GM10248 (cell line): ENCODE measurements at places on chromosomes 13 and 19.

DNA sequence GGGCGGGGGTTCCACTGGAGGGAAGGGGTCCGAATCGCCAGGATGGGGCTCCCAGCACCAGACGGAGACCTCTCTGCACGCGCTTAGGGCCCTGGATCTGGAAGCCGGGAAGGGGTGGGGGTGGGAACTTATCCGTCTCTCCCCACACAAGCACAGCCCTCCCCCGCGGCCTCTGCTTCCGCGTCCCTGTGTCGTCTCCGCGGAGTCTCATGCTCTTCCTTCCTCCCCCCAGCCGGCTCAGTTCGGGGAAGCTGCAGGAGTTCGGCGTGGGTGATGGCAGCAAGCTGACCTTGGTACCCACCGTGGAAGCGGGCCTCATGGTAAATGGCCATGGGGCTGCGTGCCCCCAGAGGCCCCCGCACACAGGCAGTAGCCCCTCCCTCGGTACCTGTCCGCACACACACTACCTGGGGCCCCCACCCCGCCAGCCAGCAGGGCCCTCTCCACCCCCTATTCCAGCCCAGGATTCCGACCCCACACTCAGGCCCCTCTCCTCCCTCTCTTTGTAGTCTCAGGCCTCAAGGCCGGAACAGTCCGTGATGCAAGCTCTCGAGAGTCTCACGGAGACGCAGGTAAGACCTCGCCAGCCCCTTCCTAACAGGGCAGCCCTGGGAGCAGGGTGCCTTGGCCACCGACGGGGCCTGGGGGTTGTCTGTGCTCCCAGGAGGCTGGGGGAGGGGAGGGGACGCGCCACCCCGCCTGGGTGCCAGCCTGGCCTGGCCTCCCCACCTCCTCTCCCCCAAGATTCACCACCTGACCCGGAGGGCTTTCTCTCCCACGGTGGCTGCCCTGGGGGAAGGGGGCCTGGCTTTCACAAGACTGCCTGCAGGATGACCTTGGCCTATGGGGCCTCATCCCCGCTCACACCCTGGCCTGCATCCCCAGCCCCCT lies 3.2 kb downstream of the MIDN start:
- DNase-seq = no peak

- no peak for DNase-seq
These were observed 4.3 kb downstream of the KLF2 start for GRCh38 chr19:16328824-16329482.

DNA sequence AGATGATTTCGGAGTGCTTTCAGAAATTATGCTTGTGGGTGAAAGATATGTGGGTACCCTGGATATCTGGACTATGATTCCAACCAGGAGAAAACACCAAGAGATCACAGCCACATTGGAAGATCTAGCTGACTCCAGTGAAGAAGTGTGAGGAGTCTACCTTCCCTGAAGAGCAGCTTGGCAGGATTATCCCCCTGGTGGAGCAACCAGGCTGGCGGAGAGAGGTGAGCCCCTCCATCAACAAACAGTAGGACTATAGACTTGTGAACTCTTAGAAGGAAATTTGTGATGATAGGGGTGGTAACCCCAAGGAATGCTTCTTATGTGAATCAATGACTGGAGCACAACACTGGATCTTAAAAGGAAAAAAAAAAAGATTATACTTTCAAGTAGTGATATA lies 47.8 kb upstream of the DIAPH3 start:
- no peak for DNase-seq

DNA sequence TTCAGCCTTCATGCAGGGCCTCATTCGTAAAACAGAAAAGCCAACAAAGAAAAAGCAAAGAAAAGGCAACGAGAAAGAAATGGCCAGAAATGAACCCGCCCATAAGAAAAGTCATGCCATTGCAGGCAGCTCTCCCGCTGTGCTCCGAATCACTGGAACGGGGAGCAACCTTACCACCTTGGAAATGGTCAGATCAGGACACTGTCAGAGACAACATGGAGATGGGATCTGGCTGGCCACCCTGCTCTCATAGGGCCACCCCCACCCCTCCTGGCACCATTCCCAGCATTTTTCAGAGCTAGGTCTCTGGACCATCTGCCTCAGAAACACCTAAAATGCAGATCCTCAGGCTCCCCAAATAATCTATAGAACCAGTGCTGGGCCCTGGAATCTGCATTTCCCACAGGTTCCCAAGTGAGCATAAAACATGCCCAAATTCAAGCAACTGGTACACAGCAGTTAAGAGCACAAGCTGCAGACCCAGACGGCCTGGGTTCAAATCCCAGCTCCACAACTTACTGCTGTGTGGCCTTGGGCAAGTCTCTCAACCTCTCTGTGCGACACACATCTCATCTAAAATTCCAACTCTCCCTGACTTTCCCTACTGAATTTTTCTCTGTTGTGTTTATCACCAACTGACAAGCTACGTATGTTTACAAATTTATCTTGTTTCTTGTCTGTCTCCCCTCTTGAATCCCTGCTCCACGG lies 151.6 kb downstream of the IER2 start:
- DNase-seq = no peak

DNA sequence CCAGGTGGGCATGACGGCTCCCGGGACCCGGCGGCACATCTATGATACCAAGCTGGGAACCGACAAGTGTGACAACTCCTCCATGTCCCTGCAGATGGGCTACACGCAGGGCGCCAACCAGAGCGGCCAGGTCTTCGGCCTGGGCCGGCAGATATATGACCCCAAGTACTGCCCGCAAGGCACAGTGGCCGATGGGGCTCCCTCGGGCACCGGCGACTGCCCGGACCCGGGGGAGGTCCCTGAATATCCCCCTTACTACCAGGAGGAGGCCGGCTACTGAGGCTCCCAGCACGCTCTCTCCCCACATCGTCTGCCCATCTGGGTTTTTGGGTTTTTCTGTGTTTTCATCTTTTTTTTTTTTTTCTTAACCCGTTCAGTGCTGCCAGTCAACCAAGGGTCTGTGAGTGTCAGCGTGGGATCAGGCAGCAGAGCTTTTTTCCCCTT lies 2.3 kb upstream of the ABCA7 start:
- DNase-seq = no peak

DNA sequence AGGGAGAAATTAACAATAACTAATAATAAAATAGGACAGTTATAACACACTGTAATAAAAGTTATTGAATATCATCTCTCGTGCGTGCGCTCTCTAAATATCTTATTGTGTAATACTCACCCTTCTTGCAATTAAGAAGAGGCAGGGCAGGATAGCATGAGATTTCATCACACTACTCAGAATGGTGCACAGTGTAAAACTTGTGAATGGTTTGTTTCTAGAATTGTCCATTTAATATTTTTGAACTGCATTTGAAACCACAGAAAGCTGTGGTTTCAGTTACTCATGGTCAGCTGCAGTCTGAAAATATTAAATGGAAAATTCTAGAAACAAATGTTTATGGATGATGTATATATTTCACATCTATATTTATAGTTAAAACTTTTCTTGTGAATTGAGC lies 161.1 kb downstream of the DCT start:
- no peak for DNase-seq

DNA sequence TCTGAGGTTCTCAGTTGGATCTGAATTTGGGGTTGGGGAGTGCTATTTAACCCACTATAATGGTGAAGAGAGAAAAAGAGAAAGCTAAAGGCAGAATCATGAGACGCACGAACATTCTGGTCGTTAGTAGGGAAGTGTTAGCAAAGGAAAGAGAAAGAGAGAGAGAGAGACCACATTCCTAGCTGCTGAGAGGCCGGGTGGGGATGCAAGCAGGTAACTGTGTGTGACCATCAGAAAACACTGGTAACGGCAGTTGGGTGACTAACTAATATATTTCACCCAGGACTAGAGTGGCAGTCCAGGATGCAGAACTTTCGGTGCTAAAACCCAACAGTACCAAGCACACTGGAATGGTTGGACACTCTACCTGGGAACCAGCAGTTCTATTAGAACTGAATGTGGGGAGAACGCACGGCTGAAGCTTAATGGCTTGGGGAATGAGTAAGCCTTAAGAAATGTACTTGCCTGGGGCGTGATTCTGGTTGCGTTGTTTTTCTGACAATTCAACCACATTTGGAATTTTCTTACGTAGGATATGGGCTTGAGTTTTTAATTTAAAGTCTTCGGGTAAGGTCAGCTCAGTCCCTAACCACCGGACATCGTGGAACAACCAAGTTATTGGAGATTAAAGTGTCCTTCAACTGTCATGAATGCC lies 130.2 kb downstream of the DNAJC15 start:
- no peak for DNase-seq

- no peak for DNase-seq
These were observed 11.8 kb downstream of the NLRP11 start for GRCh38 chr19:55820037-55820436.

GRCh38 chr13:35979361-35979951 lies 151.7 kb downstream of the DCLK1 start:
- DNase-seq = no peak

DNA sequence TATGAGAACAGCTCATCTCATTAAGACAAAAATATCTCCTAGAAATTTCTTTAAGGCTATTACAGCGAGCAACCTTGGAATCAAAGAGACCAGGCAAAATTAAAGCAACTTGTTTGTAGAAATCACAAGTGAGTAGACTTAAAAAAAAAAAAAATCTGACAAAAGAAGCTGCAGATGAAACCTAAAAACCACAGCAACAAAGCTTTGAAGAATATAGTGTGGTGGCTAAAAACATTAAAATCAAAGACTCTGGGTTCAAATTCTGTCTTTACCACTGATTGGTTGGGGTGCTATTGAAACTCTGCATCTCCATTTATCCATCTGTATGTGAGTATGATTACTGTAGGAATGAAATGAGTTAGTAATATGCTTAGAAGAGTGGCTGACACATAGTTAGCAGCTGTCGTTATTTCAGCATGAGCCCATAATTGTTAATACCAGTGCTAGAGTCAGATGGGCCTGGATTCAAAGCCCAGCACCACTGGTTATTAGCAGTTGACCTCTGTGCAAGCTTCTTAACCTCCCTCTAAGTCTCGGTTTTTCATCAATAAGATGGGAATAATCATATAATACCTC lies 157.6 kb downstream of the FOXO1 start:
- no peak for DNase-seq

DNA sequence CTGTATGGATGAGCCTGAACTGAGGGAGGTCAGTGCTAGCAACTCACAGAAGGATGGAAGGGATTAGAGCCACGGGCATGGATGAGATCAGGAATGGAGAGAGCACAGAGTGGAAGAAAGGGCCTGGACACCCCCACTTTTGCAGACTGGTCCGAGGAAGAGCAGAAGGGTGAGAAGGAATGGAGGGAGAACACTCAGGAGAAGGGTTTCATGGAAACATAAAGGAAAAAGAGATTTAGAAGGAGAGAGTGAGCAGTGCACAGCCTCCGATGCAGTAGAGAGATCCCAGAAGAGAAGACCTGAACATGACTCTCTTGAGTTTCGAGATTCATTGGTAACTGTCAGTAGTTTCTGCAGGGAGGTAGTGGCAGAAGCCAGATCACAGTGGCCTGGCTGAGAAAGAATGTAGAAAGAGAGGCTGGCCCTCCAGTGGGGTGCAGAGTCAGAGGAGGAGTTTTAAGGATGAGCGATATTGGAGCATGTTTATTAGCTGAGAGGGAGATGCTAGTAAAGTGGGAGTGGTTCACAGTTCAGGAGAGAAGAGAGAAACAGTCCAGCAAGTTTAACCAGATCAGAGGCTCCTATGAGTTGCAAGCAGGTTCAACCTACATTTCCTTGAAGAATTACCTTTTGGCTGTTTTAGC lies 108.9 kb downstream of the ZAR1L start:
- no peak for DNase-seq

DNA sequence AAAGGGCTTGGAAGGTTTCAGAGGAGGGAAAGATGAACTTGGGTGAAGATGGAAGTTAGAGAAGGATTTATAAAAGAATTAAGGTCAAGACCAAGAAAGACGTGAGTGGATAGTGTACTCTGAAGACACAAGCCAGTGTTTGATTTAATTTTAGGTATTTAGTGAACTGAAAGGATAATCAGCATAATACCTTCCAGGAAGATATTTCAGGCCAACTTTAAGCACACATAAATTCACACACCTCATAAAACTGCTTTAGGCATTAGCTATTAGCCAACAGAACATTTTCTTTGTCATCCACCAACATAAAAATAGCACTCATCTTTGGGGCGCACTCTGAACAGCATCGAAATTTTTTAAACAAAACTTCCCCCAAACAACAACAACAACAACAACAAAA lies 71.7 kb upstream of the CSNK1A1L start:
- DNase-seq = no peak

GRCh38 chr13:23654111-23655110 lies 84.2 kb downstream of the TNFRSF19 start:
- DNase-seq = no peak

DNA sequence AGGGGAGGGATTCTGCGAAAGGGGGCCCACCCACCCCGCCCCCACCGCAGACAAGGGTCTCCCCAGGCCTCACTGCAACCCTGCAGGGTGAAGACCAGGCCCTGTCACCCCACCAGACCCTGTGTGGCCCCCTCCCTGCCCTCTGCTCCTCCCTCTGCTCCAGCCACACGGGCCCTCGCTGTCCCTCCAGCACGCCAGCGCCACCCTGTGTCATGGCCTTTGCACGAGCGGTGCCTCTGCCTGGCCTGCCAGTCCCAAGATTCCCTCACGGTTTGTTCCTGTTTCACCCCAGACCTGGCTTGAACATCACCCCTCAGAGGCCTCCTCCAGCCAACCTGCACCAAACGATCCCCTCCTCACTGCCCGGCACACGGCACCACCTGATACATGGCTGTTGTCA lies 27.3 kb downstream of the PIP5K1C start:
- no peak for DNase-seq

- no peak for DNase-seq
These were observed 3.9 kb upstream of the GSK3A start for GRCh38 chr19:42246143-42246921.

GRCh38 chr19:44820648-44821609 lies 12.0 kb downstream of the BCAM start:
- DNase-seq = no peak

GRCh38 chr19:43700395-43701000 lies 15.4 kb upstream of the IRGC start:
- DNase-seq = no peak

- peak; percentile 92 for DNase-seq
These were observed 5.7 kb downstream of the REX1BD start for GRCh38 chr19:18594096-18594823.

DNA sequence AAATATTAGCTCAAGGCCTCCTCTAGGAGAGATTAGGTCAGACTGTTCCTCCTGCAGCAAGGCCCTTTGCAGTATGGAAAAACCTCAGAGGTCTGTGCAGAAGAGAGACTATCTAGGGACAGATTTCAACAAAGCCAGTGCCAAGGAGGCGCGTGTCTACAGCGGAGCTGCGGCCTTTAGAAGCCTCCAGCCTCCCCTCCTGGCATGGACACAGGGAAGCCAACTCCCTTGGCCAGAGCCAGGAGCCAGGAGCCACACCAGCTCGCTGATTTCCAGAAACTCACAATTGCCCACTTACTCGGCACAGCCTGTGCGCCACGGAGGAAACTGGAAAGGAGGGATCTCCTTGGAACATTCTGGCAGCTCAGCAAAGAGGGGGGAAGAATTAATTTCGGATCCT lies 63.4 kb downstream of the INSR start:
- no peak for DNase-seq
